Brain (organoid and tissue), 16 donors: ENCODE measurements at places on chromosomes 13 and 19. TPM values are rescaled to one million over a fixed set of nuclear protein-coding genes. Genes with fewer than 3 reads are reported as not detected.

- peak; percentile 46 for DNase-seq
These were observed 43.1 kb downstream of the ZNF611 start for GRCh38 chr19:52691737-52692136.

GRCh38 chr19:37920591-37921450 lies 13.8 kb downstream of the SIPA1L3 start:
- peak; percentile 46 for DNase-seq

DNA sequence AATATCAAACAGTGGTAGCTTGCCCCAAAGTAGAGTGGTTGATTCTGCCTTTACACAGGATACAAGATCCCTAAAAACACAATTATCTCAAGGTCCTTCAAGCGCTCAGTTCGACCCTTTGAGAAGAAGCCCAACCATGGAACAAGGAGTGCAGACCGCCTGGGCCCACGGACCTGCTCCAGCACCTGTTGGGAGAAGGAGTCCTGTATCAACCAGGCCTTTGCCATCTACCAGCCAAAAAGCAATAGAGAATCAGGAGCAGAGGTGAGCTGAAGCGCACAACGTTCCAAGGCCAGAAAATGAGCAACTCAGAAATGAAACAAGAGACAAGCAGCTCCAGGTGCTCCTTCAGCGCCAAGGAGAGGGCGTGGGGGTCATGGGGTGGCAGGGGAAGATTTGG lies 6.3 kb upstream of the LILRB3 start:
- DNase-seq: no peak

The C2CD4C gene
- 24.7 TPM for polyA plus RNA-seq

DNA sequence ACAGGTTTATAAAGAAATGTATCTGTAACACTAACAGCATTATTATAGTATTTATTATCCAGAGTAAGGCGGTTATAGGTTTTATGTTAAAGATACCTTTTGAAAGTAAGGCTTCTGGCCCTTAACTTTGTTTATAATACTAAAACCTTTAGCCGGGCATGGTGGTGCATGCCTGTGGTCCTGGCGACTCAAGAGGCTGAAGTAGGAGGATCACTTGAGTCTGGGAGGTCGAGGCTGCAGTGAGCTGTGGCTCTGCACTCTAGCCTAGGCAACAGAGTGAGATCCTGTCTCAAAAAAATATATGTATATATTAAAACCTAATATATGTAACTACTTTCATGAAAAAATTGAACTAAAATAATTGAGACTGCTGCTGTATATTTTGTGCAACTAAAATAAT lies 98.7 kb upstream of the KLF5 start:
- no peak for DNase-seq

- DNase-seq: peak; percentile 50
These were observed at the start of gene PLK5 for GRCh38 chr19:1523412-1524286. Gene PLK5 (plus strand): TSS chr19:1524077. CDS start chr19:1526997, 2,920 bp downstream.

The TRIM28 gene
- 698 TPM for polyA plus RNA-seq

The ATP13A1 gene
- polyA plus RNA-seq: 27.4 TPM

DNA sequence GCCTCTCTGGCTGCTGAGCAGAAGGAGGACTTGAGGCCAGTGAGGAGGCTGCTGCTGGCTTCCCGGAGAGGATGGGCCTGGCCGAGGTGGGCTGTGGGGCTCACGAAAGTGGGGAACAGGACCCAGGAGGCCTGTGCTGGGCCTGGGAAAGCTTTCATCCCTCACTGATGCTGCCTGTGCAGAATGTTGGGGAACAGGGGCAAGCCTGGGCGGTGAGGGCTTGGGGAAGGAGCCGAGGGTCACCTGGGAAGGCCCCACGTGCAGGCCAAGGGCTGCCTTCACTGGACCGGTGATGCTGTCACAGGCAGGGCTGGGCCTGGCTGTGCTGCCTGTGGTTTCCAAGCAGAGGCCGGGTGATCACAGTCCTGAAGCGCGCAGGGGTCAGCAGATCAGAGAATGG lies 9.4 kb downstream of the AP1M1 start:
- DNase-seq: no peak

- no peak for DNase-seq
These were observed 62.9 kb downstream of the RASA3 start for GRCh38 chr13:114069376-114070097.

DNA sequence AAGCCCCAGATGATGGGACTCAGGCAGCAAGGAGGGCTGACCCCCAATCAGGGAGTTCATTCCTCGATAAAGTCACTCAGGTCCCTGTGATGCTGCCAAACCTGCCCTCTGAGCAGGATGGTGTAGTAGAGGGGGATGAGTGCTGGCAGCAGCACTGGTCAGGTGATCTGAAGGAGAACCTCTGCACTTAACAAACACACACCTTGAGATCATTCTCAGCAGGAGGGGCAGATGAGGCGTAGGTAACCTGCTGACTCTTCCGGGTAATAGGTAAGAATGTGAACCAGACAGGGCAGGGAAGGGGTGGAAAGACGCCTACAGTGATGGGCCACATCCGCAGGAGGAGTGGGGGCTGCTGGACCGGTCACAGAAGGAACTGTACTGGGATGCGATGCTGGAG lies 3.2 kb downstream of the ZNF446 start:
- no peak for DNase-seq

- DNase-seq: no peak
These were observed 27.2 kb downstream of the RCBTB2 start for GRCh38 chr13:48505597-48506091.

The PSG7 gene
- polyA plus RNA-seq: not detected

DNA sequence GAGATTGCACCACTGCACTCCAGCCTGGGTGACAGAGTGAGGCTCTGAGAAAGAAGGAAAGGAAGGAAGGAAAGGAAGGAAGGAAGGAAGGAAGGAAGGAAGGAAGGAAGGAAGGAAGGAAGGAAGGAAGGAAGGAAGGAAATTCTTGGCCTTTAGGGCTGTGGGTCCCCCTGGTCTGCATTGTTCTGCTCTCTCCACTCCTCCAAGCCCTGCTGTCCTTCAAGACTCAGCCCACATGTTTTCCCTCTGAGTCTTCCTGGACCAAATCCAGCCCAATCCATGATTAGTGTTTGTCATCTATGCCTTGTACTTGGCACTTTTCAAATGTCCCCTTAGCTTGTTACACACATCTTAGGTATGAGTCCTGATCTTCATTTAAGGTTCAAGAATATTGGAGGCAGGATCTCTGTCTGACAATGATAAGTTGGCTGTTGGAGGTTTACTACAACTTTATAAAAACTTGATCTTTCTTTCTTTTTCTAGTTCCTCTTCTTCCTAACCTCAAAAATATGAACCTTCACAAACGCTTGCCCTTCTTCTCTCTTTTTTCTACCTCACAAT lies 48.8 kb upstream of the INTS6 start:
- DNase-seq: no peak

The PDX1 gene
- polyA plus RNA-seq: not detected

The MBD3L2B gene
- polyA plus RNA-seq: not detected
